ENCODE measurements at places on chromosomes 12 and 14.

- DNase-seq, result no peak
Observed at GRCh38 chr14:61593330-61593729, 102.0 kb upstream of the HIF1A start.

- no peak for DNase-seq
Observed at GRCh38 chr14:50407111-50407812, 10.6 kb upstream of the CDKL1 start.

GRCh38 chr14:74257078-74257940 lies 18.1 kb downstream of the VSX2 start:
- DNase-seq, result peak; percentile 65

DNA sequence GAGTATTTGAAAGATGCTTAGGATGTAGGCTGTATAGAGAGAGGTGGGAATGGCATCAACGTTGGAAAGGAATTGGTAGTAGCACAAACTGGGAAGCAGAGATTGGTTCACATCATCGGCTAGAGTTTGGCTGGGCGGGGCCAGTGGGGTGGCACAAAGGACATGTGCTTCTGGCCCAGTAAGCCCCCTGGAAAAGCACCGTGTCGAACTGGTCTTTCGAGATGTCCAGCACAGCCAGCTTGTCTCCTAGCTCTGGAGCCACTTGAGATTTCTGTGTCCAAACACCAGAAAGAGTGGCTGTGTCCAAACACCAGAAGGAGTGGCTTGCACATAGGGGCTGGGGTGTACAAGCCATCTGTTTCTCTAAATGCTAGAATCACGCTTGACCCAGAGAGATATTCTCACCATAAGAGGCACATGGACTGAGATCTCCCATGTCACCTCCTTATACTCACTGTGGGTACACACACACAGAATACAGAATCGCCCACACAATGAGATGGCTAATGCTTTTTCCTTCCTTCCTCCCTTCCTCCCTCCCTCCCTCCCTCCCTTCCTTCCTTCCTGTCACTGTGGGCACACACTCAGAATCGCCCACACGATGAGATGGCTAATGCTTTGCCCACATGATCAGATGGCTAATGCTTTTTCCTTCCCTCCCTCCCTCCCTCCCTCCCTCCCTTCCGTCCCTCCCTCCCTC lies 41.8 kb upstream of the KCNK13 start:
- DNase-seq, result no peak

GRCh38 chr14:58772116-58772515 lies 134.4 kb downstream of the DACT1 start:
- DNase-seq, result peak; percentile 56

DNA sequence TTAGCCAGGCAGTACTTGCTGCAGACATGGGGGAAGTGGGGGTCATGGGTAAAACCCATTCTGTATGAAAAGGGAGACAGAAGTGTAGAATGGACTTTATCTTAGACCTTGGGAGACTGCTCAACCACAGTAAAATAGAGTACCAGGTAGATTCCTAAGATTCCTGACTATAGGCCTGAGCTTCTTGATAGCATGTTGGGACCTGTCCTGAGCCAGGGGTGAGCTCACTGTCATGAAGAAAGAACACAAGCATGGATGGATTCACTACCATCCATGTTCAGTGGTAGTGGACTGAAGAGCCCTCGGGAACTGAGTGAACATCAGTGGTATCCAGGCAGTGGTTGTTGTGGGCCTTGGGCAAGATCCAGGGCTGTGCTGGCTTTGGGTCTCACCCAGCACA lies 1003.8 kb downstream of the TMTC2 start:
- DNase-seq, result no peak

- DNase-seq, result peak; percentile 77
Observed at GRCh38 chr12:122182887-122183587, at the start of gene LRRC43. TSS of gene LRRC43 (plus strand) at chr12:122183123. CDS start at chr12:122183145, 22 bp downstream.

GRCh38 chr14:20873370-20874177 lies 17.6 kb upstream of the RNASE3 start:
- DNase-seq, result peak; percentile 52

DNA sequence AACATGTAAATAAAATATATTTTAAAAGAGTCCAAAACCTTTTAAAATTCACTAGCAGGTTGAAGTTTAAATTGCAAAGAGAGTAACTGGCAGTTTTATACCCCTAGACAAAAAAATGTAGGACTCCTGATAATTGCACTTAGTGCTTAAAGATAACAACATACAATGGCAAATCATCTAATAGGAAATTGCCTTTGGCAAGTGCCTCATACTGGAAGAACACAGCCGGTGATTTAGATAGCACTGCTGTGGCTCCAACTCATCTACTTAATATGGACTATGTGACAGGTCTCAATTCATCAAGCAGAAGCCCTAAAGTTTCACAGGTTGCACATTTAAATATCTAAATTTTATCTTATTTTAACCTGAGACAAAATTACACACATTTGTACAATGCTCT lies 13.4 kb downstream of the C12orf50 start:
- DNase-seq, result no peak

DNA sequence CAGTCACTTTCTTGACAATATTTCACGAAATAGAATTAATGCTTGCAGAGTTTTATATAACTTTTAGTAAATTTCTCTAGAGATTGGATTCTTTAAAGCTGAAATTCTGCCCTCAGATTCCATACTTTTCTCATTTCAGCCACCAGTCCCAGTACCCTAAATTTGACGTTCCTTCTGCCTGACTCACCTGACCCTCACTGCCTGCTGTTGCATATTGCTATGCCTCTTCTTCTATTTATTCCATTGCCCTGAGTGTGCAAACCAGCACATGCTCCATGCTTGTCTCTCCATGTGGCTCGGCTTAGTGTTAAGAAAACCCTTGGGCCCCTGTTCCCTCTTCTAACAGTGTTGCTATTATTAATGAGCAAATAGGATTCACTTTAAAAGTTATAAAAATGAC lies 533.3 kb downstream of the LRFN5 start:
- no peak for DNase-seq

DNA sequence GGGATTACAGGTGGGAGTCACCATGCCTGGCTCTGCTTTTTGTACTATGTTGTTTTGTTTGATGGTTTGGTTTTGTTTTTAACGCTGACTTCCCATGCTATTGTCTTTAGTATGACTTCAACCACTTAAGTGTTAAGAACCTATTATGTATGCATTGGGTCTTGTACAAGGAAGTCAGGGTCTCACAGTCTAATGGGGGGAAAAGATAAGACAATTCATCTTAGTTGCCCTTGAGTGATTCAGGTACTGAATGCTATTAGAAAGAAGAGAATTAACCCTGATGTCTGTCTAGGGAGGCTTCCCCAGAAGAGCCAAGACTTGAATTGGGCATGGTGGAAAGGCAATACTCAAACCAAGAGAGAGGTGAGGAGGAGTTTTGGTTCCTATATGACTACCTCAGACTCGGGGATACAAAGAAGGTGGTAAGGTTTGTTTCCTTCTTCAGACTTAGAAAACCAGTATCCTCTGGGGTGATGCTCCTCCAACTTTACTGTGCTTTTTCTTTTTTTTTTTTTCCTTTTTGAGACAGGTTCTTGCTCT lies 64.6 kb downstream of the SUSD6 start:
- DNase-seq, result no peak

GRCh38 chr12:101855364-101855884 lies 22.0 kb upstream of the DRAM1 start:
- DNase-seq, result no peak

DNA sequence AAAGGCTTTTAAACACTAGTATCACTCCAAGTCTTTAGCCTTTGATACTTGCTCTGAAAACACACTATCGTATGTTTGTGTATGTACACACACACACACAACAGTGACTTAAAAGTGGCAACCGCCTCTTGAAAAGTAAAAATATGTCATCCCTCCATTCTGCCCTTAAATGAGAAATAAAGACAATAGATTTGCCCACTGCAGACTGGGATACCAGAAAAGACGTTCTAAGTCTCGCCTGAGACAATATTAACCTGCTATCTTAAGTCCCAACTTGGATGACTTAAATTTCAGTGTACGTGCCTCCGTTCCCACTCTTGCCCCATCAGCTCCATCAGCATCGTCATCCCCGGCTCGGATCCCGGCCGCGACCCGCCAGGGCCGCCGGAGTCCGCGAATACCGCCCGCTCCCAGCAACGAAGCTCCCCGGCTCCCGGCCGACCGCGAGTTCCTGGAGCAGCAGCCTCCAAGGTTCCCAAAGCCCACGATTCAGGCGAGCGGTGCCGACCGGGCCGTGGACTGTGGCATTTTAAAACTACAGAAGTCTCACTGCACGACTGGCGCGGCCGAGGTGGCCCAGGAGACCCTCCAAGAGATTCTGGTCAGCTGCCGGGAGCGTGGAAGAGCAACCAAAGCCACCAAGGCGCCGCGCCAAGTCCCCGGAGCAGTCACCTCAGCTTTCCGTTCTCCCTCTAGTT lies 2.8 kb upstream of the ARID2 start:
- DNase-seq, result peak; percentile 81

GRCh38 chr12:111846016-111846415 lies 4.0 kb downstream of the MAPKAPK5 start:
- DNase-seq, result no peak

DNA sequence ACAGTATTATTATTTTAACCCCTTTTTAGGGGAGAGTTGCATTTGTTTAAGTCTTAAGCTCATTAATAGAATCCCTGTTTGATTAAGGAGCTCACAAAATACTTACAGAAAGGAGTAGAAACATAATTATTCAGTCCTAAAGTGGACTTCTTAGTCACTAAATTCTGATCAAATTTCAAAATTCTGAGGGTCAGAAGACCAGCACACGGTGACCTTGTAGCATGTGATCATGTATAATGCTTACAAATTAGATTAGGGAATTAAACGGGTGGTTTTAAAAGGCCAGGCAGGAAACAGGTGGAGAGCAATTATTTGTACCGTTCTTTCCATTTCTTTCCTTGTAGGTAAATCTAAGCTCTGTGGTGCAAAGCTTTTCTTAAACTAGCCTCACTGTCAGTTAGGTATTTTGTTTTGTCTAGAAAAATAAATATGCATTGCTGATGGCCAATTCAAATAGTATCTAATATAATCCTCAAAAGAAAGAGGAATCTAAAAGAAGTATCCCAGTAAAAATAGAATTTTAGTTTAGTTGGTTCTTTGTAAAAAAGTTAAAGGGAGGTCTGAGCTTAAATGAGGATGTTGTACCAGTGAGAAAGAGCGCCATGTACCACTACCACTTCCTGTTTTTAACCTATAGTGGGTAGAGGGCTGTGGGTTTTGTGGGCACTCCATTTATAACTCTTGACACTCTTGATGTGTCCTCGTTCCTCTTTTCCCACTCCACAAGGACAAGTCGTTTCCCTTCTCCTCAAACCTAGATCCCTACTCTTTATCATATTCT lies 51.1 kb downstream of the SLC38A1 start:
- no peak for DNase-seq

DNA sequence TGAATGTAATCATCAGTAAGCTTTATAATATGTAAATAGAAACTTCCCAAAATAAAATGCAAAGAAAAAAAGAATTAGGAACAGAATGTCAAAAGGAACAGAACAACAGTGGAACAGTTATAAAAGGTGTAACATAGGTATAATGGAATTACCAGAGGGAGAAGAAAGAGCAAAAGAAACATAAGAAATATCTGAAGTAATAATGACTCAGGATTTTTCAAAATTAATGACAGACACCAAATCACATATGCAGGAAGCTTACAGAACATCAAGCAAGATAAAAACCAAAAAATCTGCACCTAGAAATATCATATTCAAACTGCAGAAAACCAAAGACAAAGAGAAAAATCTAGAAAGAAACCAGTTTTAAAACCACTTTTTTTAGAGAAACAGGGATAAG lies 36.1 kb downstream of the TMEM116 start:
- no peak for DNase-seq

DNA sequence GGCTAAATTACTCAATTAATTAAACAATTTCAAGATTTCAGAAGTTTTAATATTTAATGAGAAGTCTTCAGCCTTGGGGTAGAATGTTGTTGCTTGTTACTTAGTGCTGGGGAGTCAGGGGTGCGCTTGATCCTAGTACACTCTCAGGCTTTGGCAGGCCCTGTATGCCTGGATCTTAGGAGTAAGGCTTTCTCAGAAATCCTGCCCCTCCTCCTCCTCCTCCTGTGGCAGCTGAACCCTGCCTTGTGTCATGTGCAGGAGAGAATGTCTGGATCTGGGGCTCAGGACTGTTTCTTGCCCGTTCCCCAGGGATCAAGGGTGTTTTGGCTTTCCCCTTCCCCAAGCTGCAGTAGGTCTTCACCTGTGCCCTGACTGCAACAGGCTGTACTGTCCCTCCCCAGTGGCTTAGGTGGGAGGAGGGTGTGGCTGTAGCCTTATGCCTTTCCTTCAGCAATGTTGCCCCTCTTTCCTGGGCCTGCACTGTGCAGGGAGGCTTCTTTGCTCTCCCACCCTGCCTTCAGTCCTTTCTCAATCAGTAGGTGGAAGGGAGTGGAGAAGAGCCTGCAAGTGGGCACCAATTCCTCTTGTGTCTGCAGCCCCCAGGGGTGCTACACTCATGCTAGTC lies 108.2 kb downstream of the SLC38A6 start:
- DNase-seq, result no peak

GRCh38 chr12:56581418-56582145 lies 48.5 kb downstream of the BAZ2A start:
- DNase-seq, result no peak

DNA sequence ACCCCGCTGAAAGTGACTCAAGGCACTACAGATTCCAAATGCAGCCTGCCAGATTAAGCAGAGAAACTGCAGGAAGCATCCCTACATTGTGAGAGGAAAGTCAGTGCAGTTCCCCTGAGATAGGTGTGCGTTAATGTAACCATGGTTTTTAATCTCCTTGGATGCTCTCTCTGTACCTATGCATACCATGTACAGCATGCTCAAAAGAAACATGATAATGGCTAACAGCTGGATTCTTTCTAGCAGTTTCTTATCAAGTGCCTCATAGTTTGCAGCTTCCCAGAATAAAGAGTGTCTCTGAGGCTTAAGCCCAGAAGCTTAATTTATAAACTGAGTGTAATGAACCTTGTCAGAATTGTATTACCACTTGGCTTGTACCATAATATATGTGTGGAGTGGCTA lies 17.1 kb upstream of the MDM1 start:
- no peak for DNase-seq

DNA sequence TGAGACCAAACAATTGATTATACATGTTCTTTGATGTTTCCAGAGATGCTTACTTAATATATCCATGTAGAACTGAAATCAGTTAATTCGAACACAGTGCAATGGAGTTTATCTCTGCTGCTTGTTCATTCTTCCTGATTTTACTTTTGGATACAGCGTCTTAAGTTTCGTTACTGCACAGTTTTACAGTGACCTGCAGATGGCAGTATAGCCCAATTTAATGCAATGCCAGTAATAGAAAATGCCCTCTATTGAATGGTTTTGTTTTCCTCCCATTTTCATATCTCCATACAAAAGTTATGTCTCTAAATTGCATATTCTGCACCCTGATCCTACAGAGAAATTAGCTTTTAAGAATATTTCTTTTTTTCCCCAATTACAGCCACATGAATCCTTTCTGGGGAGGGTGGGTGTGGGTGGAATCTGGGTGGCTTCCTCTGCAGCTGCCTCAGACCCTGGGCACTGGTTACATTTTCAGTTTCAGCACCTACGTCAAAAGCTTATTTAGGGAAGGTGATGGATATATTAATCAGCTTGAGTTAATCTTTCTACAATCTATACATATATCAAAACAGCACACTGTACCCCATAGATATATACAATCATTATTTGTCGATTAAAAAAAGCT lies 101.1 kb upstream of the DCD start:
- DNase-seq, result peak; percentile 58

- no peak for DNase-seq
Observed at GRCh38 chr12:1864456-1864855, 44.1 kb downstream of the LRTM2 start.

Measured in NCI-H526 (cell line).